Stimulated activated CD4-positive, alpha-beta T cell treated with anti-CD3 and anti-CD28 coated beads, TNF-alpha, amount 100 ng/mL, for 1 hour (primary cell): ENCODE measurements at places on chromosomes 5 and 9.

GRCh38 chr9:136828474-136829140 is 13.7 kb upstream of the AJM1 start:
- no peak for DNase-seq

GRCh38 chr9:71519098-71519696 is 249.1 kb downstream of the CEMIP2 start:
- no peak for DNase-seq

DNA sequence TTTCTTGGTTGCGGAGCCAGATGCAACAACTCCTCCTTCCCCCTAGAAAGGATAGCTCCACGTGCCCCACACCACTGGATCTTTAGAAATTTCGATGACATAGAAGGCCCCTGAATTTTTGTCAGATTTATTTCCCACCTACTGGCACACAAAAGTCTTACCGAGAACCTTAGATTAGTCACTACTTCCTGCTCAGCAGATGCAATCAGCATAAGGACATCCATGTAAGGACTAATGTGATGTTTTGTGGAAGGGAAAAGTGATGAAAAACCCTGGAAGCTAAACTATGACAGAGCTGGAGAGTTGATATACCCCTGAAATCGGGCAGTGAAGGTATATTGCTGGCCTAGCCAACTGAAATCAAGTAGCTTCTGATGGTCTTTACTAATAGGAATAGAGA is 125.5 kb upstream of the NFIL3 start:
- no peak for DNase-seq

GRCh38 chr9:76431601-76432000 is 27.4 kb upstream of the GCNT1 start:
- DNase-seq, result no peak

- no peak for DNase-seq
These were observed 37.3 kb upstream of the C9orf72 start for GRCh38 chr9:27610622-27611021.

- no peak for DNase-seq
These were observed 5.8 kb downstream of the NOXA1 start for GRCh38 chr9:137428841-137429545.

- DNase-seq, result no peak
These were observed 44.5 kb upstream of the SLC6A19 start for GRCh38 chr5:1156754-1157460.

DNA sequence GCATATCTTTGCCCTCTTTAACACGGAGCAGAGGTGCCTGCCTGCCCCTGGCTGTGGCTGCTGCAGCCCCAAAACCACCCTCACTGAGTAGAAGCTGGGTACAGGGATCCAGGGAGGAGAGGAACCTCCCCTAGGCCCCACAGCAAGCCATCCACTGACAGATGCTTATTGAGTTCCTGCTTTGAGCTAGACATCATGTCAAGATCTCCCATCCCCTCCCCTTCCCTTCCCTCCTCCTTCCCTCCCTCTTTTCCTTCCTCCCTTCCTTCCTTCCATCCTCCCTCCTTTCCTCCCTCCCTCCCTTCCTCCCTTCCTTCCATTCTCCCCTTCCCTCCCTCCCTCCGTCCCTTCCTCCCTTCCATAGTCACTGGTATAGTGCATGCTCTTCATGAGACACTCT is 29.3 kb downstream of the GOLGA2 start:
- no peak for DNase-seq

- no peak for DNase-seq
These were observed 118.0 kb downstream of the EGFLAM start for GRCh38 chr5:38376404-38376803.

DNA sequence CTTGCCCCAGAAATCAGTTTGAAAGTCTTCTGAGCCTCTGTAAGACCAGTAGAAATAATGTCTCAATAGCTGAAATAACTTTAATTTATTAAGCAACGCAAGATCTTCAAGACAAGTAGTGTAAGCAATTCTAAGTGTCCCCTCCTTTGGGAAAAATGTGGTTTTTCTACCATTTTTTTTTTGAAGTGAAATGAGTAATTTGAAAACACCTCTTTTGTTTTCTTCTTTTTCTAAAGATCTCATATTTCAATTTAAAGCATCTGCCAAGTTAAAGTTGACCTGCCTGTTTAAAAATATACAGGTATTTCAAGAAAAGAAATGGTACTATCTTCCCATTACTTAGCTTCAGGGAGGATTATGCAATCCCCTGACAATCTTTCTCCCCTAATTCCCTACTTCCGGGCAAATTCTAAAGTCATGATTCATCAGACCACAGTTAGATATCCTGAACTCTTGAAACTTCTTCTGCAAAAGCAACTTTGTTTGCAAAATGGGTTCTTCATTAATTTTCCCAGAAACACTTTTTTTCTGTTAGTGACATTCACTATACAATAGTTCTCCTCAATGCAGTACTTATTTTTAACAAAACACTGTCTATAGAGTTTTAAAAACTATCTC is 7.8 kb upstream of the ANXA1 start:
- no peak for DNase-seq

- DNase-seq, result no peak
These were observed 6.4 kb upstream of the AGPAT2 start for GRCh38 chr9:136693490-136694162.

- no peak for DNase-seq
These were observed 1.3 kb downstream of the LCP2 start for GRCh38 chr5:170296036-170296934.
